Ovary (tissue), 10 donors: ENCODE measurements at places on chromosomes 7 and 10.

DNA sequence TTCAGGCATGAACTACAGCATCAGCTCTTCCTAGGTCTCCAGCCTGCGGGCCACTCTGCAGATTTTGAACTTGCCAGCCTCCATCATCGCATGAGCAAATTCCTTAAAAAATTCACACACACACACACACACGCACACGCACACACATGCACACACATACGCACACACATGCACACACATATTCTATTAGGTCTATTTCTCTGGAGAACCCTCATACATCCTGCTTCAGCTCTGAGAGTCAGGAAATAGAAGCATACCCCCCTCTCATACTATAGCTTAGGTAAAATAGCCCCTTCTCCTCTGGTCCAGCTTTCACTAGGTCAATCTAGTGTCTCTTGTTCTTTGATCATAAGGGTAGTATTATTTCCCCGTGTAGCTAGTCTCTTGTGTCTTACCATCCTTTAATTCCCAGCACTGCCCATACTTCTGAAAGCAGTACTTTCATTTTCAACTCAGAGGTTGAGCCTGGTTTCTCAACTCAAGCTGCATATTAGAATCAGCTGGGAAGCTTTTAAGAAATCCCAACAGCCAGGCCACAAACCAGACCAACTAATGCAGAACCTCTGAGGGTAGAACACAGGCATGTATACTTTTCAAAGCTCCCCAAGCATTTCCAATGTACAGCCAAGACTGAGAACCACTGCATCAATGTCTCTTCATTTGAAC lies 30.9 kb upstream of the ITGB8 start:
- DNase-seq = no peak

DNA sequence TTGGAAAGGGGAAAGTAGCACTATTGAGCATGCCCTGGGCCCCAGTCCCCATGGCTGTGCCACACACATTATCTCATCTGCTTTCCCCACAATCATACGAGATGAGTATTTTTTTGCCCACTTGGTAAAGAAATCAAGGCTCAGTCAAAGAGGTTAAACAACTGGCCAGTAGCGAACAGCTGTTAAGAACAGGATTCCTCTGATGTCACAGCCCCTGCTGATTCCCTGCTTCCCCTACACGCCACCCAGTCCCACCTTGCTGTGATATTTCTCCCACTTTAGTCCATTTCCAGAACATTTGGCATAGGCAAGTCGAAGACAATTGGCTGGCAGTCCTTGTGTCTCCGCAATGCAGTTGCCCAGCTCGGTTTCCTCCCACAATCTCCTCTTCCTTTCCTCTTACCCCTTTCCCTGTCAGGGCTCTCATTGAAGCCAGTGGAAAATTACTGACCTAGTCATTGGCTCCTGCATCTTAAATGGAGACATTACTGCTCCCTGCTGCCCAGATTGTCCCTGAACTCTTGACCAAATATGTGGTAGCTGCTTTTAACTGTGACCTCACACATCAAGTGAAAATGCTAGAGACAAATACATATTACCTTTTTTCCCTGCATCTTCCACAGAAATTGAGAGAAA lies 56.5 kb upstream of the EEPD1 start:
- DNase-seq = no peak

- no peak for DNase-seq
Measured at GRCh38 chr7:75817116-75817515, 3.5 kb upstream of the CCL24 start.

DNA sequence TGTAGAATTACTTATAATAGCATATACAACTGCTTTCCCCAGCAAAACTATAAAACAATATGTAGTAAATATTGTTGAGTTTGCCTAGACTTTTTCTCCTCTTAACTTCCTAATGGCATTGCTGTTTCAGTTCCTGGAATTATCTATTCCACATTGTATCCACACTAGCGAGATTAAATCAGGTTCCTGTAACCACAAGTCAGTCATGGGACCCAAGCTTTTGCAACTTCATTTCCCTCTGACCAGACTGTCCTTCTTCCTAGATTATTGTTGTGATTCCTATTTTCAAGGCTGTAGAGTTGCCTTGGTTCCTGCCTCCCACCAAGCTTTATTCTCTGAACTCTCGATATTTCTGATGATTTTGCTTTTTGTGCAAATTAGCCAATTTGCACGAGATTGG lies 173.3 kb upstream of the ZNF804B start:
- no peak for DNase-seq

DNA sequence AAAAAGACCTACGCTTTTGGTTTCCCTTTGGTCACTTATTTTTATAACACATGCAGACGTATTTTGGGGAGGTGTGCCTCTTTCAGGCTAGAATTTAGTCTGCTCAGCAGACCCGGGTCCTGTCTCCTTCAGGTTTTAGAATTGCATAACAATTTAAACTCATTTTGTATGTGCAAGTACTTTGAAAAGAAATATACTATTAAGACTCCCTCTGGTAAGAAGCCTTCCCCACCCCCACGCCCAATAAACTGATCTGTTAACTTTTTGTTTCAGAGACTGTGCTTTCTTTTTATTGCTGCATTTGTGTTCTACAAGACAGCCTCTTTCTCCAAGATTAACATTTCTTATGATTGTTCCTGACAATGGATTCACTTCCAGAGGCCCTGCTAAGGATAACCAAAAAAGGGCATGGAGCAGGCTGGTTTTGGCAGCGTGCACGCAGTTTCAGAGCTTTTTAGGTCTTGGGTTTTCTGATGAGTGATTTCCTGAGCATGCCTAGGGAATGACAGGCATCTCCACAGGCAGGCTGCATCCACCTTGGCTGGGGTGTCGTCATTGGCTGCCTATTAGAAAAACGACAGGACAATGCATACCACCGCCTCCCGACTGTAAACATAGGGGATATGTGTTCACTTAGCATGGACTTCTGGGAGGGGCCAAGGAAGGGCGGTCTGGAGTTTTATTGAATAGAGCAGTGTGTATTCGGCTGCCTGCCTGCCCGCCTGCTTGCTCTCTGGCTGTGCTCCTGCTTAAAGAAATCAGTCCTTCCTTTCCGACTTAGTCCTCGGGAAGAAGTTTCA lies at the start of gene CALD1:
Gene CALD1, plus strand, starts transcription at position 694 of the 800 bp plus-strand sequence. CDS start 88,100 bp downstream, outside the sequence.
- DNase-seq = peak; percentile 75

- no peak for DNase-seq
Measured at GRCh38 chr10:62842983-62843382, 26.8 kb upstream of the EGR2 start.

DNA sequence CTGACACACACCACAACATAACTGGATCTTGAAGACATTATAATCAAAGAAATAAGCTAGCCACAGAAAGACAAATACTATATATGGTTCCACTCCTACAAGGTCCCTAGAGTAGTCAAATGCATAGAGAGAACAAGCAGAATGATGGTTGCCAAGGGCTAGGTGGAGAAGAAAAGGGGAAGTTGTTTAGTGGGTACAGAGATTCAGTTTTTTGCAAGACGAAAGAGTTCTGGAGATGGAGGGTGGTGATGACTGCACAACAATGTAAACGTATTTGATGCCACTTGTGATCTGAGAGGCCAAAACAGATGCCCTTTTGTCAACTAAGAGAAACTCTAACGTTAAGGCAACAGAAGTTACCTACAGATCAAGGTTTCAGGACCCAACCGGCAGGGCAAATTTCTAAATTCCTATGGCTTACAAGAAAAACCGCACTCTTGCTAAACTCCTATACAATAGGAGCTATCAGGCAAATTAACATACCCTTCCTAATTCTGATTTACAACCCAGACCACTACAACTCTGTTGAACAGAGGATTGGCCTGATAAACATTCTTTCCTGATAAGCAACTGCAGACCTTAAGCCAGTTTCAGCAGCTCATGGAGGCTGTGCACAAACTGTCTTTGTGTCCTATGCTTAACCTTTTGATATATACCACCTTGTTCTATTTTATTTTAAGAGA lies 69.0 kb downstream of the FAM107B start:
- no peak for DNase-seq

GRCh38 chr7:39299695-39300094 lies 266.5 kb upstream of the YAE1 start:
- DNase-seq = no peak
